ENCODE measurements at places on chromosomes 5 and 9.

DNA sequence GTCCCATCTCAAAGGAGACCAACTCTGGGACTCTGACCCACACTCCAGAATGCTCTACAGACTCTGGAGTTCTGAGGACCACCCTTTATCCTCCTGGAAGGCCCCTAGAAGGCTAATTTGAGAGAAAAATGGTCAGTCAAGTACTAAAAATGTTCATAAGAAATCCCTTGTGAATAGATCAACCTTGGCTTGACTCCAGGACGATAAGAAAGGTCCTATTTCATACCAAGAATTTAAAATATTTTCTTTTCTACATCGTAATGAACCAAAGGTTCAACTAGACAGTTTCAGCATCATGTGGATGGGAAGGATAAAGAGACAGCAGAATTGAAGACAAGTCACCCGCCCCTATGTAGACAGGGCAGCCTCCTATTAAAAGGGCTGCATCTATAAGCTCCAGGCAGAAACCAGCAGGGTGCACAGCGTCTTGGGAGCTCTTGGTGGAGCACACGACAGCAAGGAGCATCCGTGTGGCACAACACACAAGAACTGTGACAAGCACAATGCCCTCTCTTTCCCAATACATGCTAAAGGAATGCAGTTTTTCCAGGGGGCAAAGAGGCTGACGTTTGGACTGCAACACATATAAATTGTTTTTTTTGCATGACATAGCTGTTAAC is 38.3 kb downstream of the RASEF start:
- DNase-seq: no peak

DNA sequence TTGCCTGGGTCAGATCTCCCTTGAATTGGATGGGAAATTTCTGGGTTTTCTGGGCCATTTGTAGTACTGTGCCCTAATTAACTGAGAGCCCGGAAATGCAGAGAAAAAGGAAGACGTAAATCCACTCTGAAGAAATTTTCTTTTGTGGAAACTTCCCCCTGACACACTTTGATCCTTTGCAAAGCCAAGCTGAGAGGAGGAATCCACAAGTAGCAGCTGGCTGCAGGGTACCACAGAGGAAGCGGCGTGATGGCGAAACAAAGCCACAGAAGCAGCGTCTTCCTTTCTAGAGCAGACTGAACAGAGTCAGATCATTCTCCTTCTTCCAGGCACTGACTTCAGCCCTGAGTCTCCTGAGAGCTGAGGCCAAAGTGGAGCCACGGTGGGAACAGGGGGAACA is 47.1 kb upstream of the ZNF354A start:
- no peak for DNase-seq

GRCh38 chr9:68897577-68898145 is 116.3 kb downstream of the PRKACG start:
- DNase-seq: no peak

DNA sequence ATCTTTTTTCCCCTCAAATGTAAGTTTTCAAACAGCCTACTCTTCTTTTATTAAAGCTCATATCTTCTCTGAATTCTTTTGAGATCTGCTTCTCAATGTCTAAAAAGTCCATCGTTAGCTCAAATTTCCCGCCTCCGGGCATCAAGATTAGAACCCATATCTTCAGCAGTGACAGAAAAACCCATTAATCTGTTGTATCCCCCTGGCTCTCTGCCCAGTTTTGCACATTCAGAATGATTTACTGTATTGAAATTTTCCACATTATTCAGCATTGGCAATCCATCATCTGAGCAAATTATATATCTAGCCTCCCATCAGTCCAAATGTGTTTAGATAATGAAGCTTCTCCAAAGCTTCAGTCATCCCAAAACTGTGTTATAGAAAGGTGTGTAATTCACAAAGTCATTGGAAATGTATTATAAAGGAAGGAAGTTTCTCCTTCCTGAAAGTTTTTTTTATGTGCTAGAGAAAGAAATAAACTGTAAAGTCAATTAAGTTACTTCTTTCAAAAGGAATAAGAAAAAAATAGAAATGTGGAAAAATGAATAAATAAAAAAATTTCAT is 849.9 kb downstream of the MAT2B start:
- no peak for DNase-seq

GRCh38 chr5:142208777-142209312 is 100.3 kb downstream of the NDFIP1 start:
- DNase-seq: no peak

GRCh38 chr9:127347831-127348776 is 48.9 kb upstream of the SLC2A8 start:
- peak; percentile 12 for DNase-seq

- DNase-seq: no peak
Measured at GRCh38 chr5:135199919-135200318, 165.9 kb upstream of the PITX1 start.

GRCh38 chr9:98707166-98708102 is 1.3 kb downstream of the GABBR2 start:
- peak; percentile 86 for DNase-seq

DNA sequence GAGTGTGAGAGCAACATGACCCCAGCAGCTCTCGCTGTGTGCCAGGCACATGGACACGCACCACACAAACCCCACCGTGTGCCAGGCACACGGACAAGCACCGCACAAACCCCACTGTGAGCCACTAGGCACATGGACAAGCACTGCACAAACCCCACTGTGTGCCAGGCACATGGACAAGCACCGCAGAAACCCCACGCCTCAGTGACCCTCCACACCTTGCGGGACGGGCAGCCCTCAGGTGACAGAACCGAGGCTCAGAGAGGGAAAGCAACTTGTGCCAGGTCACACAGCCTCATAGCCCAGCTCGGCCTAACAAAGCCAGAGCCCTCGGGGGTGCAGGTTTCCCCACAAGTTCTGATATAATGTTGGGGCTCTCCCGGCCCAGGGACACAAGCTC is 2.0 kb upstream of the GPSM1 start:
- DNase-seq: no peak

DNA sequence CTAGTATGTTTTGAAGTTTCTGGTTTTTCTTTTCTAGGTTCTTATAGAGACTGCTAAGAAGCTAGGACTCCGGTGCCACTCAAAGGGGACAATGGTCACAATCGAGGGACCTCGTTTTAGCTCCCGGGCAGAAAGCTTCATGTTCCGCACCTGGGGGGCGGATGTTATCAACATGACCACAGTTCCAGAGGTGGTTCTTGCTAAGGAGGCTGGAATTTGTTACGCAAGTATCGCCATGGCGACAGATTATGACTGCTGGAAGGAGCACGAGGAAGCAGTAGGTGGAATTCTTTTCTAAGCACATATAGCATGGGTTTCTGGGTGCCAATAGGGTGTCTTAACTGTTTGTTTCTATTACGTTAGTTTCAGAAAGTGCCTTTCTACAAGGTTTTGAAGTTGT is 52.2 kb downstream of the MTAP start:
- no peak for DNase-seq

DNA sequence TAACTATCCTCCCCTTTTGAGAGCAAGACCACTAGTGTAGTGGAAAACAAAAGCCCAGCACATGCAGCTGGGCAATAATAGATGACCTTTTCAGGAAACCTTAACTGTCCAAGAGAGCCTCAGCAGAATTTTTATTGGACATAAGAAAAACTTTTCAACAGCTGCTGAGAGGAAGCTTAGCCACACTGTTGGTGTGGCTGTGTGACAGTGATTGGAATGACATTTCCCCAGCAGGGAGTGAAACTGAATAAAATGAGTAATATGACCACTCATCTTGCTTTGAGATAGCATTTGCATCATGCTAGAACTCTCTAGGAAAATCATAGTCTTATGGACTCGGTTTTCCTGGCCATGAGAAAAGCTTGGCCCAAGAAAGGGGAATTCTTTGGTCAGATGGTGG is 687.8 kb downstream of the SLCO4C1 start:
- no peak for DNase-seq

- DNase-seq: no peak
Measured at GRCh38 chr9:106883626-106884190, 20.7 kb downstream of the ZNF462 start.

DNA sequence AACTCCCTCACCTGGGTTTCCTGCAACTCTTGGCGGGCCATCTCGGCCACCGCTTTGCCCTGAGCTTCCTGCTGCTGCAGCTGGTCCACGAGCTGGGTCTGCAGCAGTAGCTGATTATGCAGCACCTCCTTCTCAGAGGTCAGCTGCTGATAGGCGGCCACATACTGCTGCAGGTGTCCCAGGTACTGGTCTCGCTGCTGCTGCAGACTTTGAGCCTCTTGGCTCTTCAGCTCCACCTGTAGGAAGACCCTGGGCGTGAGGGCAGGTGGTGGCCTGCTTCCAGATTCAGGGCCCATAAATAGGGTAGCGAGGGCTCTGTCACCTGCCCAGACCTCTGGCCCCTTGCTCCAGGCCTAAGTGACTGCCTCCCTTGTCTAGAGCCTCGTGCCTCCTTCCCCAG is 16.7 kb downstream of the GOLGA2 start:
- no peak for DNase-seq

DNA sequence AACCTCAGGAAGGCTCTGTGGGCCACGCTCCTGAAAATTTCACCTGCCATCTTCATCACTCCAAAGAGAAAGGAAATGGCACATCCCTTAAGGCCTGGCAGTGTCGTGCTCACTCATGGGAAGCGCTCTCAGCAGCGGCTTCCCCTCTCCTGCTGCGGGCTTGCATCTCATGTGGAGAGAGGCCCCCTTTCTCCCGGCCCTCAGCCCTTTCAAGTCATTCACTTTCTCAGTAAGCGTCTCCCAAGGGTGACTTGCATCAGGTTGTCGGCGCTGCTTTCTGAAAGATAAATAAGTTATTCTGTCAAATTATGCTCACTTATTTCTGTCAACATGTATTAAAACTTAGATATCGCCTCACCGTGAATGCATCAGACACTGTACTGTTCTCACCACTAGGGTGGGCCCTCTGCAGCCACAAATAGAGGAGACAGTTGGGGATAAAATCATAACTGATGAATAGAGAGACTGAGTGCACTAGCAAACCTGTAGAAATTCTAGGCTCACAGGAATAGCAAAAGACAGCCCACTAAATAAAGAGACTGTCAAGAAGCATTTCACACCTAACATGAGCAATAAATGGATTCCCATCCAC is 174.6 kb downstream of the RFK start:
- DNase-seq: no peak

DNA sequence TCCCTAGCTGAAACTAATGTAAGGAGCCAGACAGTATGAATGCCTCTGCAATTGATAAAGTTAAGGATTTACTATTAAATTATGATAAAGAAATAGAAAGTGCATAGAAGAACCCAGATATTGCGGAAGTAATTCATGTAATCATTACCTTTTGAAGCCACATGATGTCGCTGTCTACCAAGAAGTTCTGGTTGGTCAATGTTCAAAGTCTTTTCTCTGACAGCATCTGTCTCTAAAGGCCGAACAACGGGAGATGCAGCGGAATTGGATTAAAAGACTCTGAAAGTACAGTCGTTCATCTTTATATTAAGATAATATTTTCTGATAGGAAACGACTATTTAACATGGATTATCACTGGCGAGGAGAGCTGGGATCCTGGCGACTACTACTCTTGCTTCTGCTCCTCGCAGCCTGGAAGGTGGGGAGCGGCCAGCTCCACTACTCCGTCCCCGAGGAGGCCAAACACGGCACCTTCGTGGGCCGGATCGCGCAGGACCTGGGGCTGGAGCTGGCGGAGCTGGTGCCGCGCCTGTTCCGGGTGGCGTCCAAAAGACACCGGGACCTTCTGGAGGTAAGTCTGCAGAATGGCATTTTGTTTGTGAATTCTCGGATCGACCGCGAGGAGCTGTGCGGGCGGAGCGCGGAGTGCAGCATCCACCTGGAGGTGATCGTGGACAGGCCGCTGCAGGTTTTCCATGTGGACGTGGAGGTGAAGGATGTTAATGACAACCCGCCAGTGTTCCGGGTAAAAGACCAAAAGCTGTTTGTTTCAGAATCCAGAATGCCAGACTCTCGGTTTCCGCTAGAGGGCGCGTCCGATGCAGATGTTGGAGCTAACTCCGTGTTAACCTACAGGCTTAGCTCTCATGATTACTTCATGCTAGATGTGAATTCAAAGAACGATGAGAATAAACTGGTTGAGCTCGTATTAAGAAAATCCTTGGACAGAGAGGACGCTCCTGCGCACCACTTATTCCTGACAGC is at the start of gene PCDHA8:
Gene PCDHA8 (plus strand): TSS at position 210 of the 985 bp plus-strand sequence. CDS start 135 bp downstream, at position 345.
- DNase-seq: peak; percentile 41

DNA sequence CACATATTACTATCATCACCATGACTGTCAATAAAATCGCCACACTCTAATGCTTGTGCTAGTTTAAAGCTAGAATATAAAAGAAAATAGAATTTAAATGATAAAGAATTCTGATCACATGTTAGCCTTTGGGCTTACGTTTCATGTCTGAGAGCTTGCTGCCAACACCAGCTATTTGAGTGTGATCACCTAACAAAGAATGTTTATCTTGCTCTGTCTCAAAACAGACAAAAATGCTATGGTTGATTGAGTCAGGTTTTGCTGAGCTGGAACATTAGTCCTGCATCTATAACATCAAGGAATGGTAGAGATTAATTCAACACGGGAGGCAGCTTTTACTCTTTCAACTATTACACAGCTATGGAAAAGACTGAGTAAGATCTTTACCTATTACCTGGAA is 50.7 kb downstream of the MSX2 start:
- no peak for DNase-seq

DNA sequence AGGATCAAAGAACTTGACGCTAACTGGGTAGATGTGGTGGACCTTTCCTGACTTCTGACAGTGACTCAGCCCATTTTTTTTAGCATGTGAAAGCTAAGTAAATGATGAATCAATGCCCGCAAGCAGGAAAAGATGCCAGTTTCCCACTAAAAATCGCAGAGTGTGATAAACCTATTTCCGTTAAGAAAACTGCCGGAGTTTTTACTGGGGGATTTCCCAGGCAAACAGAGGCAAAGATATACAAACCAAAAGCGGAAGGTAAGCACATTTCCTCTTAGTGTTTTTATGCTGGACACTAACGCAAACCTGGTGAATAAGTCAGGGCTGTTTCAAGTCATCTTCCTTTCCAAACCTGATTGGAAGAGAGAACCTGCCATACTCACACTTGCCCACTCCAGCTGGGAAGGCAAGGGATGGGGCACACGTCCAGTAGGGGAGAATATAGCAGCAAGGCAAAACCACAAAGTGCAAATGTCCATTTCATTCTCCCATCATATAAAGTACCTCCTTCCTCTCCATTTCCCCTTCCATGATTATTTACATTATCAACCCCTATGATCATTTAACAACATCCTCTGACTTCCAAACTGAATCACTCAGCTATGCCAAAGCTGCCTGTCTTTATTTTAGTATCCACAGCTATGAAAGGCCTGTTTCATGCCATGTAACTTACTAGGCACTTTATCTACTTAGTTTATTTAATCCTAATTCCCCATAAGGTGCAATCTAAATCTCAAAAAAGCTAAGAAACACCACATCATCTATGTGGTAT is 349.7 kb upstream of the RFX3 start:
- DNase-seq: no peak

DNA sequence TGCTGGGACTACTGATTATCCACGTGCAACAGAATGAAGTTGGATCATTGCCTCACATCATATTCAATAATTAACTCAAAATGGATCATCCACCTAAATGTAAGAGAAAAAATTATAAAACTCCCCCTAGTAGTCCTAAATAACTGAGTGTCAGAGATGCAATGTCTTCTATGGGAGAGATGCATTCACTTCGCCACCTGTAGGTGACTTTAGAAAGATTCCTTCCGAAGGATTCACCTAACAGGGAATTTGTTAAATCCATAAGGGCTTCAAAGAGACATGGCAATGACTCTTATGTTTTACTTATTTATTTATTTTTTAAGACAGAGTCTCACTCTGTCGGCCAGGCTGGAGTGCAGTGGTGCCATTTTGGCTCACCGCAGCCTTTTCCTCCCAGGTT is 526.0 kb downstream of the MTRR start:
- peak; percentile 49 for DNase-seq

GRCh38 chr9:22481566-22481965 is 34.9 kb downstream of the DMRTA1 start:
- no peak for DNase-seq
